Esophagus muscularis mucosa (tissue), 4 donors: ENCODE measurements at places on chromosomes 4 and X. TPM values are rescaled to one million over a fixed set of nuclear protein-coding genes. Genes with fewer than 3 reads are reported as not detected.

GRCh38 chrX:15512401-15512965 is 11.9 kb downstream of the BMX start:
- no peak for DNase-seq
- H3K27me3 ChIP-seq = peaks cover 5% of the 10 kb centered on the region

DNA sequence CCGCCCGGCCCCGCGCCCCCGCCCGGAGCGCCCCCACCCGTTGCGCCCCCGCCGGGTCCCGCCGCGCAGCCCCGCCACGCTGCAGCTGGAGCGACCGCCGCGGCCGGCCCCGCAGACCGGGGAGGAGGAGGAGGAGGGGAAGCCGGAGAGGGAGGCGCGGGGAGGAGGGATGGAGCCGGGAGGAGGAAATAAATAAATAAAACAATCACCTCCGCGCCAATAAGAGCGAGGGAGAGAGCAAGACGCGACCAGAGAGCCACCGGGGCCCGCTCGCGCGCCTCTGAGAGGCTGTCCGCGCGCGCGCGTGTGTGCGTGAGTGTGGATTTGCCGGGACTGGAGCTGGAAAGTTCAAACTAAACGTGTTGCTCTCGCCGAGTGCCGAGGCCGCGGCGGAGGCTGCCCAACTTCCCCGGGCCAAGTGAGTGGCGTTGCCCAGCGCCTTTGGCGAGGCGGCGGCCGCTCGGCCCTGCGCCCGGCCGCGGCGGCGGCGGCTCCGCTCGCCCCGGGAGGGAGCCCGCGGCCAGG is 2184.4 kb upstream of the TENM3 start:
- no peaks in the 10 kb centered on the region for H3K36me3 ChIP-seq
- H3K27me3 ChIP-seq = peaks cover 17% of the 10 kb centered on the region
- peaks cover 18% of the 10 kb centered on the region for H3K4me1 ChIP-seq
- DNase-seq = no peak

DNA sequence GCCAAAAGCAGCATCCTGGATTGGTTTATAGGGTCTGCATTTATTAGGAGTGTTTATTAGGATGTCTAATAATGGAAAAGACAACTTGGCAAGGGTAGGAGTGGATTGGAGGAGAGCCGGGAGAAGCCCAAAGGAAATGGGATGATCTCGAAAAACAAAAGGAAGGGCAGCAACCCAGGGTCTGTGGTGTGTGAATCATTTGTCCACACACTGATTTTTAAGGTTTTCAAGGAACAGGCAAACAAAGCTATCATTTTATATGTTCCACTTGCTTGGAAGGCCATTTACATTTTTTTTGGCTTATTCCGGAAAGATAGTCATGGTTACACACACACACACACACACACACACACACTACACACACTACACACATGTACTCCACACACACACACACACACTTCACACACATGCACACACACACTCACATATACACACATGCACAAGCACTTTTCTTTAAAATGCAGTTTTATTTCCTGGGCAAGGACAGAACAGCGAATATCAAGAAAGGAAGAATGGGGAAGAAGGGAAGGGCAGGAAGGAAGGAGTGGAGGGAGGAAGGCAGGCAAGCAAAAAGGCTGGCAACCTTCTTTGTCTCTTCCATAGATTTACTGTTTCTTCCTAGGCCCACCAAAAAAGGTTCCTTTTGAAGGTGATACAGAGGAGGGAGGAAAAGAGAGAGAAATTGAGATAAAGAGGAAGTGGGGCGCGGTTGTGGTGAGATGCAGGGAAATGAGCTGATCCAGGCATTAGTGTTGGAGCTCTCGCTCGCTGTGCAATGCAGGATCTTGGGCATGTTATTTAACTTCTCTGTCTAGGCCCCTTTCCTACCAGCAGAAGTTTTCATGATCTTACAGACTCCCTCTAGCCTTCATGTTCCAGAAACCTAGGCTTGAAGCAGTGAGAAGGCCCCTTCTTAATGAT is 88.6 kb upstream of the MAML3 start:
- DNase-seq = no peak
- no peak overlapping the region for H3K4me3 ChIP-seq
- H3K36me3 ChIP-seq = no peaks in the 10 kb centered on the region
- H3K4me1 ChIP-seq = peaks cover 47% of the 10 kb centered on the region
- no peaks in the 10 kb centered on the region for H3K27me3 ChIP-seq

Gene WAS
- 9.9 TPM for total RNA-seq

Gene ARL13A
- not detected for total RNA-seq

Gene STBD1
- 14.8 TPM for total RNA-seq

GRCh38 chrX:79375340-79375739 is 8.2 kb upstream of the ITM2A start:
- no peaks in the 10 kb centered on the region for H3K27me3 ChIP-seq
- no peaks in the 10 kb centered on the region for H3K36me3 ChIP-seq
- H3K4me1 ChIP-seq = no peaks in the 10 kb centered on the region

DNA sequence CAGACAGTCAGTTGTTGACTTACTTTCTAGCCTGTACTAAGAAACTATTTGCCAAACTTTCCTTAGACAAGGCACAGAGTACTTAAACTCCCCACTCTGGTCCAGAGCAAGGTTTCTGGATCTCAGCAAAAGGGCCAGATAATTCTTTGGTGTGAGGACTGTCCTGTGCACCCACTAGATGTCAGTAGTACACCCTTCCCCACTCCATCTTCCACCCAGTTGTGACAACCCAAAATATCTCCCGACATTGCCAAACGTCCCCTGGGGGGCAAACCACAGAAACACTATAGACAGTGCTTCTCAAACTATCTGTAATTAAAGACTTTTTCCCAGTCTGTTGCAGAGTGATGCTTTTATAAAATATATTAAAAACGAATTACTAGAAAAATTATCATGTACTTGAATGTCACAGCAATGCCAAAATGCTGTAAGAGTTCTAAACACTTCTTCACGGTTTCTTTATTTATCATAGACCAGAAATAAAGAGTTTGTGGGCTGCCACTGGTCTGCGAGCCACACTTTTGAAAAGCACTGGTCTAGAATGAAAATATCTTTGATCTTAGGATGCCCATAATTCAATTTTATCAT is 203.5 kb downstream of the PRDM5 start:
- H3K36me3 ChIP-seq = no peaks in the 10 kb centered on the region
- H3K4me3 ChIP-seq = no peak overlapping the region
- H3K27me3 ChIP-seq = no peaks in the 10 kb centered on the region
- no peak overlapping the region for H3K27ac ChIP-seq

Gene SLC39A8
- total RNA-seq = 6.6 TPM

DNA sequence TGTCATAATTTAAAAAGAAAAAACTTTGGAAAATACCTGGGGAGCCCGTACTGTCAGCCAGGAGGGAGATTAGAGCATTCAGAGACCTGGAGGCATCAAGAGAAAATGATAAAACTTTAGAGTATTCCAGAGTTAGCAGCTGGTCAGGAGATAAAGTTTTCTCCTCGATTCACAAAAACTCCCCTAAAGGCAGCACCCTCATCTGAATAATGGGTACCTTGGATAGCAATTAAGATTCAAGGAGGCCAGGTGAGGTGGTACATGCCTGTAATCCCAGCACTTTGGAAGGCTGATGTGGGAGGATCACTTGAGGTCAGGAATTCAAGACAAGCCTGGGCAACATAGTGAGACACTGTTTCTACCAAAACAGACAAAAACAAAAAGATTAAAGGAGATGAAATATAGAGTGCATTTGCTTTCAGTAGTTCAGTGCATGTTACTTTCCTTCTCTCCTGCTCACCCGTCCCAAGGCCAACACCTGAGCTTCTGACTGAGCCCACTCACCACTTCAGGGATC is 18.6 kb upstream of the RAB40A start:
- H3K4me1 ChIP-seq = peaks cover 22% of the 10 kb centered on the region
- H3K4me3 ChIP-seq = no peak overlapping the region
- peak overlapping the region; percentile 73 for H3K27ac ChIP-seq
- H3K27me3 ChIP-seq = no peaks in the 10 kb centered on the region
- DNase-seq = no peak

- peak overlapping the region; percentile 13 for H3K27ac ChIP-seq
- DNase-seq = no peak
These were observed 232.4 kb downstream of the PPP3CA start for GRCh38 chr4:101114936-101115372.

DNA sequence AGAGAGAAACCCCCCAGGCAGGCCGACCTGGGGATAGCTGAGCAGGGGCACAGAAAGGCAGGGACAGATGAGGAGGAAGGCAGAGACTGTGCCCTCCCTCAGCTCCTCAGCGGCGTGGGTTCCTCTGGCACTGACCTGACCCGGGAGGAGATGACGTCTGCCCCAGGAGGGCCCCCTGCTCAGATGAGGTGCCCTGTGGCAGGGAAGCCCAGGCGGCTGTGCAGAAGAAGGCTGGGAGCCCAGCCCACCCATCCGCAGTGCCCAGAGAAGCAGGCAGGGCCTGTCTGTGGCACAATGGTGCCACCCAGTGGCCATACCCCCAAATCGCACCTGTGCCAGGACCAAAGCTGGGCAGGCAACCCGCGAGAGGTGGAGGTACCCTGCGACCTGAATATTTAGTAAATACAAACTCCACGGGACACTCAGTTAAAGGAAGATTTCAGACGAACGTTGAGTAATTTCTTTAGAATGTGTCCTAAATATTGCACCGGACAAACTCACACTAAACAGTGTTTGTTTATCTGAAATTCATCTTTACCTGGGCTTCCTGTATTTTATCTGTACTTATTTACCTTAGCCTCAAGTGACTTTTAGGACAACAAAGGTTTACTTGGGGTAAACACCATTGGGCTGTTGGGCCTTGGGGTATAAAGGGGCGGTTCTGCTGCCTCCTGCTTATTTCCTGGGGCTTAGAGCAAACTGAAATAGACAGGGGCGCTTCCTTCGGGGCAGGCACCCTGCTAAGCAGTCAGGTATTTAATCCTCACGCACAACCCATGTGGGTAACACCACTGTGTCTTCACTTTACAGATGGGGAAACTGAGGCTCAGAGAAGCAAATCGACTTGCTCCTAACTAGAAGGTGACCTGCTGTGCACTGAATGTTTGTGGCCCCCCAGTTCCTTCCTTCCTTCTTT is 46.5 kb upstream of the HMX1 start:
- no peaks in the 10 kb centered on the region for H3K36me3 ChIP-seq
- no peak overlapping the region for H3K4me3 ChIP-seq
- no peaks in the 10 kb centered on the region for H3K4me1 ChIP-seq
- no peaks in the 10 kb centered on the region for H3K27me3 ChIP-seq

DNA sequence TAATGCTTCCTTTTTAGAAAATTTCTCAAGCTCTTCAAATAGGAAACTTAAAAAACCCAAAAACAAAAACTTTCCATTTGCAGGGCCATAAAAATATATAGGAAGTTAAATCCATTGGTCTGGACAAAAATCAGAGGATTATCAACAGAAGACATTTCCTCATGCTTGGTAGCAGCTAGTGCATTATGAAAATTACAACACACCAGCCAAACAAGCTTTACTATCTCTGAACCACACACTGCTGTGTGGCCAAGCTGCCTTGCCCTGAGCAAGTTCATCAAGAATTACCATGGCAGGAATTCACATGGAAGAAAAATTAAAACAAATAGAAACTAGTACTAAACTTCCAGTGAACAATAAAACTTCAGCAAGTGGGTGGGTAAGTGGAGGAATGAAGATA is 3.6 kb downstream of the USP46 start:
- H3K27me3 ChIP-seq = no peaks in the 10 kb centered on the region
- H3K27ac ChIP-seq = no peak overlapping the region
- DNase-seq = no peak
- no peaks in the 10 kb centered on the region for H3K36me3 ChIP-seq

DNA sequence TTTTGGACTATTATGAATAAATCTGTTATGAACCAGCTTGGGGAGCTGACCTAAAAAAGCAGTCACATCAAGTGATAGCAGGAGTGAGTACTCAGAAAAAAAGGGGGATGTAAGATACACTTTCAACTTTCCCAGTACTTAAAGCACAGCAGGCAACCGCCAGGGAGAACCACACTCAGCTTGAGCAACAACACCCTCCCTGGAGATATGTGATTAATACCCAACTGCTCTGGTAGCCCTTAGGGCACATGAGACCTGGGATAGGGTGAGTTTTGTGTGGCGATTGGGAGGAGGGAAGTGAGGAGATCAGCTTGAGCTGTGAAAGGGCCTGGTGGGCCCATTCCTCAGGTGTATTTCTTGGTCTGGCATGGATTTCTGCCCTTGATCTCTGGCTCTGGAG is 220.3 kb upstream of the SFRP2 start:
- H3K36me3 ChIP-seq = no peaks in the 10 kb centered on the region
- H3K27me3 ChIP-seq = no peaks in the 10 kb centered on the region
- H3K27ac ChIP-seq = peak overlapping the region; percentile 79
- H3K4me1 ChIP-seq = peaks cover 37% of the 10 kb centered on the region
- DNase-seq = no peak

Gene CENPVL2
- not detected for total RNA-seq

Gene ARHGAP36
- total RNA-seq = 0.34 TPM

Gene PPP4R3C
- total RNA-seq = not detected

Gene ATP5ME
- total RNA-seq = 149 TPM

Gene ADGRG2
- 0.83 TPM for total RNA-seq

GRCh38 chr4:3353752-3354454 is 61.1 kb downstream of the RGS12 start:
- no peaks in the 10 kb centered on the region for H3K27me3 ChIP-seq
- H3K4me3 ChIP-seq = no peak overlapping the region
- no peak overlapping the region for H3K27ac ChIP-seq
- H3K4me1 ChIP-seq = no peaks in the 10 kb centered on the region

DNA sequence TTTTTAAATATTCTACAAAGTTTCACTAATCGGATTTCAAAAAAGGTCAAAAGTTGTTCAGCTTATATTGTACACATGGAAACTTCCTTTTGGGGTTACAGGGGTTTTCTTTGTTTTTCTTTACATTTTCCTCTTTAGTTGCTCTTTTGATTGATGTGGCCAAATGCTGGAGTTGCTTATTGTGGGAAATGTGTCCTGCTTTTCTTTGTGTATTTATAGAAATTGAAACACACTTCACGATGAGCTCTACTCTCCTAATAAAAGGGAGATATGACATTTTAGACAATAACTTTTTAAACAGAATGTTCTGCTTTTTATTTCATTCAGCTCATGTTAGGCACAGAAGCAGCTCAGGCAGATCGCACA is 50.7 kb upstream of the SPRY1 start:
- no peak for DNase-seq
- H3K27ac ChIP-seq = no peak overlapping the region
- no peaks in the 10 kb centered on the region for H3K27me3 ChIP-seq

GRCh38 chr4:139587446-139587845 is 31.4 kb upstream of the SETD7 start:
- no peak overlapping the region for H3K27ac ChIP-seq
- H3K27me3 ChIP-seq = no peaks in the 10 kb centered on the region
- H3K4me3 ChIP-seq = no peak overlapping the region
- no peaks in the 10 kb centered on the region for H3K4me1 ChIP-seq
- H3K36me3 ChIP-seq = no peaks in the 10 kb centered on the region
- DNase-seq = peak; percentile 66

- no peaks in the 10 kb centered on the region for H3K27me3 ChIP-seq
- peaks cover 30% of the 10 kb centered on the region for H3K4me1 ChIP-seq
- H3K4me3 ChIP-seq = peak overlapping the region; percentile 73
- no peaks in the 10 kb centered on the region for H3K36me3 ChIP-seq
These were observed 324 bp upstream of the MSN start for GRCh38 chrX:65667157-65667502.
